Ureter (tissue), 1 donor: ENCODE measurements at places on chromosomes 5 and 9.

DNA sequence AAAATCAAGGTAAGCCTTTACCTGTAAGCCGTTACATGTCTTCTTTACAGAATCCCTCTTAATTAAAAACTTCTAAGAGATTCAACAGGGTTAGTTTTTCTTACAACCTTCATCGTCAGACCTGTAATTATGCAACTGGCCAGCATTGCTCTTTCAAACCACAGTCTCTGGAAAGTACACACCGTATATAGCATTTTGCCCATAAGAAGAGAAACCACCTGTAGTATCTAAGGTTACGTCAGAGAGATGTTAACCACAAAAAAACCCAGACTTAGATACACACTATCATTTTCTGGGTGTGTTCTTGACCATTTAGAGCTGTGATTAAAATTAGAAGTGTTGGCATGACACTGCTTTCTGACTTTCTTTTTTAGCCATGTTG, 140.0 kb downstream of the MUSK start:
- DNase-seq: no peak

DNA sequence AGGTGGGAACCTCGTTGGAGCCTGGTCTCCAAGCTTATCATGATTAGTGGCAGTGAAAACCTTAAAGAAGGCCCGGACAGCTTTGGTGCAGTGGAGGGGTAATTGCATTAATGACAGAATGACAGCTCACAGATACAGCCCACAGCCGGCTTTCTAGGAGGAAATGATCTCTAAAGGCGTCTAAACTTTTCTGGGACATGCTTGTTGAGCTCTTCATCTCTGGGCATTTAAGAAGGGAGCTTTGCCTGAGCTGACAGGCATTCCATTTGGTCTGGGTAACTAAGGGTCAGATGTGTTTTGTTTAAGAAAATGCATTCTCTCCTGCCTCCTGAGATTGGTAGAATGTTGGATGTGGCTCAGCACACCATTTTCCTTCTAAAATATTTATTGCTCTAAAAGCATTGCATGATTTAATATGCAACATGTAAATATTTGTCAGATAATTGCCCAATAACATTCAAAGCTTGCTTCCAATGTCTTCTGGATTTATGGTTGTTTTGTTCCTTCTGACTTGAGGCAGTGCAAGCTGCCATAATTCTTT, 4.0 kb downstream of the ANKRD33B start:
- DNase-seq: no peak

- DNase-seq: no peak
These were observed 239.0 kb downstream of the FSTL4 start for GRCh38 chr5:133373121-133373870.

GRCh38 chr5:164346785-164347630, 841.6 kb downstream of the MAT2B start:
- DNase-seq: no peak

DNA sequence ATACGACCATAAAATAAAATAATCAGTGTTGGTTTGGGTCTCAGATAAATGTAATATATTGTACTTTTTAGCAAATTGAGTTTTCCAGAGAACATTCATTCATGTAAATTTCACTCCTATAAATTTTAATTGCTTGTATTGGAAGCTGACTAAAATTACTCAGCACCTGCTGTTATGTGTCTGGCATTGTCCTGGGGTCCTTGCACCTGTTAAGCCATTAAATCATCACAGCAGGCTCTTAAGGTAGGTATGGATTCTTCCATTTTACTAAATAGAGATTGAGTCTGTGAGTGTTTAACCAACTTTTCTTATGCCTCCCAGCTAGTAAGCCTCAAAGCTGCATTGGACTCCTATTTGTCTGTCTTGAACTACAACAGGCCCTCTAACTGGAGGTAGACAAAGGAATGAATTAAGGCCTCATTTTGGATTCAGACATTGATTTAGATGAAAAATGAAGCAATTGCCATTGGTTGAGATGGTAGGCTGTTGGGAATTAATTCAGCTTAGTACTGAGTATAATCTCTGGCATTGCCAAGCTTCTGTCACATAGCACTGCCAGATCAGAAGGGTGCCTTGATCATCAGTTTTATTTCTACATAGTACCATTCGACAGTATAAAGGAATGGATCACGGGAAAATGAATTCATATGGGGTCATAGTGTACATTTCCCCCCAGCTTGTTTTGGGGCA, 78.9 kb downstream of the PARP8 start:
- DNase-seq: no peak

DNA sequence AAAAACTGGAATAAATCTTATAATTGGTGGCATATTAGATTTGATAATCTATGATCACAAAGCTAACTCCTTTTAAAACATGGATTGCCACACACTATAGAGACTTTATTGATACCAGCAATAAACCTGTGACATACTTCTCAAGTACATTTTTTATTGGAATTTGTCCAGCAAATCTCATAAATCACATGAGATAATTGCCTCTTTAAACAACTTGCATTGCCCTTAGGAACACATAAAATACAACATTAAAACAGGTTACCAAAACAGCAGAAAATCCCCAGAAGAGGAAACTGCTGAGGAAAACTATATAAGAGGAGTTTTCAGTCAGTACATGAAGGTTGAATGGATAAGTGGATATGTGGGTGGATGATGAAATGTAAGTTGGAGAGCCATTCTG, 124.6 kb downstream of the SNCAIP start:
- no peak for DNase-seq
